ENCODE measurements at places on chromosomes 13 and 19.

- DNase-seq, result no peak
These were observed 55.6 kb downstream of the DOCK9 start for GRCh38 chr13:98922306-98922705.

DNA sequence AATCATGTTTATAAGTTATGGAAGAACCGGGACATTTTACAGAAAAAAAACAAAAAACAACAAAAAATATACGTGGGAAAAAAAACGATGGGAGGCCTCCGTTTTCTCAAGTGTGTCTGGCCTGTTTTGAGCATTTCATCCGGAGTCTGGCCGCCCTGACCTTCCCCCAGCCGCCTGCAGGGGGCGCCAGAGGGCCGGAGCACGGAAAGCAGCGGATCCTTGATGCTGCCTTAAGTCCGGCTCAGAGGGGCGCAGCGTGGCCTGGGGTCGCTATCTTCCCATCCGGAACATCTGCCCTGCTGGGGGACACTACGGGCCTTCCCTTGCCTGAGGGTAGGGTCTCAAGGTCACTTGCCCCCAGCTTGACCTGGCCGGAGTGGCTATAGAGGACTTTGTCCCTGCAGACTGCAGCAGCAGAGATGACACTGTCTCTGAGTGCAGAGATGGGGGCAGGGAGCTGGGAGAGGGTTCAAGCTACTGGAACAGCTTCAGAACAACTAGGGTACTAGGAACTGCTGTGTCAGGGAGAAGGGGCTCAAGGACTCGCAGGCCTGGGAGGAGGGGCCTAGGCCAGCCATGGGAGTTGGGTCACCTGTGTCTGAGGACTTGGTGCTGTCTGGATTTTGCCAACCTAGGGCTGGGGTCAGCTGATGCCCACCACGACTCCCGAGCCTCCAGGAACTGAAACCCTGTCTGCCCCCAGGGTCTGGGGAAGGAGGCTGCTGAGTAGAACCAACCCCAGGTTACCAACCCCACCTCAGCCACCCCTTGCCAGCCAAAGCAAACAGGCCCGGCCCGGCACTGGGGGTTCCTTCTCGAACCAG, 1.8 kb upstream of the APOE start:
- peak; percentile 5 for DNase-seq

DNA sequence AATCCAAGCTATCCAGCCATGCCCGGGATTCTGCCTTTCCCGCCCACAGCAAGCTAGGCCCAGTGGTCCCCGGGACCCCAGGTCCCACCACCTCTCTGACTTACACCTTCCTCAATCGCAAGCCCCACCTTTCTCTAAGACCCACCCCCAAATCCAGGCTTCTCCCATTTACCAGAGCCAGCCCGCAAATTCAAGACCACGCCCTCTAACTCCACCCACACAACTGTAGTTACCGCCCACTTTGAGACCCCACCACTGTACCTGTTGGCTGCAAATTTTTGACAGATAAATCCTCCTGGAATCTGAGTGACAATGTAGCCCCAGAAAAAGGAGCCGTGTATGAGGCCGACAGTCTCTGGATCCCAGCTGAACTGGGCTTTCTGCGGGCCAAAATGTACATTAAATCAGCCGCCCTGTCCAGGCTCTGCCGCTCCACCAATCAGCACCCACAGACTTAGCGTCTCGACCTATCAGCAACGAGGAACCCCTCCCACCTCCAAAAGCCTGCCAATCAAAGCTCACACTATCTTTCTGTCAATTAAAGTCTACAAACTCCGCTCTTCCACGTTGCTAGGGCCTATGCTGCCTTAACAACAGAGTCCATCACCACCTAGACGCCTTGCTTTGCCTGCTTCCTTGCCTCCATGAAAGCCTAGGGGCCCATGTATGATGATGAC, 6.3 kb downstream of the SLC17A7 start:
- no peak for DNase-seq

GRCh38 chr13:113096745-113097305, 8.8 kb upstream of the F7 start:
- no peak for DNase-seq

DNA sequence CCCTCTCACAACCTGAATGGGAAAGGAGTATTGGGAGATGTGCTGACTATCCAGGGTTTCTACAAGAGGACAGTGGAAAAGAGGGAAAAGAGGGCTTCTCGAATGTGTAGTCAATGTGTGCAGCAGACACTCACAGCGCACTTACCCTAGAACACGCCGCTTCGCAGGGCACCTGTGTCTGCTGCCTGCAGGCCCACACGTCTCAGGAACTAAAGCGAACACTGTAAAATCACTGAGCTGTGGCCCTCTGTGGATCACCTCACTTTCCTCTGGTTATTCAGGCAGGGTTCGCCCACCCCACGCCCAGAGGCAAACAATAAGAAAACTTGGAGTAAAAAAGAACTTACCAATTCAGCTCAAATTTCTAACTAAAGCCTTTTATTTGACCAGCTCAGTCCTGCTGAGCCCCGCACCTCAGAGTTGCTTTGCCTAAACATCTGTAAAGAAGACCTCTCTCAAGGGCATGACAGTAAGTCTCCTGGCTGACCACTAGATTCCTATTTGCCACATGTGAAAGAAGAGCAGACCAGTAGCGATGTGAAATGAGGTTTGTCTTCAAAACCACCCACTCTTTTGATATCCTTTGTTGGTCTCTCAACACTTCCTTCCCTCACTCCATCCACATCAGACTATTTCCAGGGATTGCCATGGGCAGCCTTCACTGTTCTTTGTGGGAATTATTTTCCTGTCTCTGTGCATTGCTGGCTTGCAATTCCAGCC, 19.3 kb upstream of the DOCK9 start:
- no peak for DNase-seq

DNA sequence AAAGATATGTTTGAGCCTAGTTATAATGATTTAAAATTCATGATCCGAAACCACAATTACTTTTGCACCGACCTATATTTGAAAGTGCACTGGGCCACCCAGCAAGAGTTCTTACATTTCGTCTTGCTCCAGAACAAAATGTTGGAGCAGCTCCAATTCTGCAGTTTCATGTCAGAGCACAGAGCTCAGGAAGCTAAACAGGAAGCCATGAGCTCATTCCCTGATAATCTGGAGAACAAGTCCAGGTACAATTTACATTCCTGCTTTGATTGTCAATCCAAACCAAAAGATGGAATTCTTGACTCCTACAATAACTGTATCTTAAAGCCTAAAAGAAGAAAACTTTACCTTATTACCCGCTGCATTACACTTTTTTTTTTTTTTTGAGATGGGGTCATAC, 131.8 kb downstream of the KCTD12 start:
- DNase-seq, result no peak

DNA sequence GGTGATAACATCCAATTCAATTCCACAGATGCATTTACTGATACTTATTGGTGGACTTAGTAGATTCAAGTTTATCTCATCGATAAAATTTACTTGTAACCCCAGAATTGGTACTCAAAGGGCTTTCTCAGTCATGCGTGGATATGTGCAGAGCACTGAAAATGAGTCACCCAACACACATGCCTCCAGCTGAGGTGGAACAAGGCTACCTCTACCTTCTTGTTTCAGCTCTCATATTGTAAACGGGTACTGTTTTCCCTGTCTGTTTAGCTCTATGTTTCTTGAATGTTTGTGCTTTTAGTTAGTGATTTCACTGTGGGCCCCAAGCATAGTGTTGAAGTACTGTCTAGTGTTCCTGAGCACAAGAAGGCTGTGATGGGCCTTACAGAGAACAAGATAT, 1.5 kb downstream of the LRRC63 start:
- DNase-seq, result no peak

- no peak for DNase-seq
These were observed 15.5 kb downstream of the TPM4 start for GRCh38 chr19:16091546-16092475.

All from fibroblast of skin of left biceps (primary cell).